Dorsolateral prefrontal cortex (tissue), 122 donors: ENCODE measurements at places on chromosomes 7 and 10.

GRCh38 chr7:102152672-102153598, 133.7 kb upstream of the SH2B2 start:
- no peak for DNase-seq

- no peak for DNase-seq
Observed at GRCh38 chr10:7320072-7320471, 90.8 kb downstream of the SFMBT2 start.

DNA sequence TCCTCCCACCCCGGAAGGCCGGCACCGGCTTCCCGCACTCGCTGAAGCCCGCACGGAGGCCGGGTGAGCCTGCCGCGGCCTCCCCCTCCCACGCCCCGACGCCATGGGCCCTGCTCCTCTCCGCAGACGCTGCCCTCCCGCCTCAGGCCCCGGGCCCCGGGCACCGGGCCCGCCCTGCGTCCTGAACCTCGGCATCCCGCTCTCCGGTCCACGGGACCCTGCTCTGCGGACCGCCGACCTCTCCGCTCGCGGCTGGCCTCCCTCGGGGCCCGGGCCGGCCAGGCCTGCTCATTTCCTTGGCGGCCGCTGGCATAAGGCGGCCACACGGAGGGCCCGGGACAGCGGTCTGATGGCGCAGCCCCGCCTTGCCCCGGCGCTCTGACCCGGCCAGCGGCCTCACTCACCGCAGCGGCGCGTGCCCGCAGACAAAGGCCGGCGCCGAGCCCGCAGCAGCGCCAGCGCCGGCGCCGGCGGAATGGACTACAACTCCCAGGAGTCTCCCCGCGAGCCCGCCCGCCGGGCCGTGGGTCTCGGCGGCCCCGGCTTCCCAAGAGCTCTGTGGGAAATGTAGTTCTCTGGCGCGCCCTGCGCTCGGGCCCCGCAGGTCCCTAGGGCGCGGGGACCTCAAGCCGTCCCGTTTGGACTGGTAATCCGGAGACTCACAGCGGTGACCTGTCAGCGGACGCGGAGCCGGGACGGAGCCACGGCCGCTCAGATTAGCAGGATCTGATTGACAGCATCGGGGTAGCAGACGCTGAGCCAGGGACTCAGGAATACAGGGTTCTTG, at the start of gene ZNF32:
Gene ZNF32, minus strand, starts transcription at position 484 of the 787 bp plus-strand sequence. CDS start 2,748 bp downstream, outside the sequence.
- peak; percentile 82 for DNase-seq

DNA sequence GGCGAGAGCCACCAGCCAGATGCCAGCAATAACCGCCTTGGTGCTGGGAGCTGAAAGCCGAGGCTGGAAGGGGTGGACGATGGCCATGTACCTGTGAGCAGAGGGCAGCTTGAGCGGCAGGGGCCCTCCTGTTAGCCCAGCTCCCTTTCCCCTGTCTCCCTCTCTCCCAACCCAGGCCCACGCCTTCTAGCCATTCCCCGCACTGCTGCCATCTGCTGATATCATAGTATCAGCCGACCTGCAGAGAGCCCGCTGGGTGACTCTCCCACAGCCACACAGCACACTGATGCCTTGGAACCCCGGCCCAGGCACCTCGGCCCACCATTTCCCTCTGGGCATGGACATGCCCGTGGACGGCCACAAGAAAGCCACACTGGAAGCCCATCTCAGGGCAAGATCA, 1.7 kb downstream of the TACR2 start:
- no peak for DNase-seq

DNA sequence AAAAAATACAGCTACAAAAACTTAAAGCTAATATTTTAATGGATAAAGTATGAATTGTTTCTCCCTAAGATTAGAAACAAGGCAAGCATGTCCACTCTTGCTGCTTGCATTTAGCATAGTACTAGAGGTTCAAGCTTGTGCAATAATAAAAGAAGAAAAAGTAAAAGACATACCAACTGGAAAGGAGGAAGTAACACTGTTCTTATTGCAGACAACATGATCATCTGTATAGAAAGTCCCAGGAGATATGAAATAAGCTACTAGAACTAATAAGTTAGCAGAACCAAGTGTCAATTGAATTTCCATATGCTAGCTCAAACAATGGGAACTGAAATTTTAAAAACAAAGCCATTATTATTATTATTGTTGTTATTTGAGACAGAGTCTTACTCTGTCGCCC, 20.0 kb upstream of the RABGEF1 start:
- no peak for DNase-seq

- DNase-seq, result no peak
Observed at GRCh38 chr10:115095758-115096157, 2.6 kb downstream of the ATRNL1 start.

DNA sequence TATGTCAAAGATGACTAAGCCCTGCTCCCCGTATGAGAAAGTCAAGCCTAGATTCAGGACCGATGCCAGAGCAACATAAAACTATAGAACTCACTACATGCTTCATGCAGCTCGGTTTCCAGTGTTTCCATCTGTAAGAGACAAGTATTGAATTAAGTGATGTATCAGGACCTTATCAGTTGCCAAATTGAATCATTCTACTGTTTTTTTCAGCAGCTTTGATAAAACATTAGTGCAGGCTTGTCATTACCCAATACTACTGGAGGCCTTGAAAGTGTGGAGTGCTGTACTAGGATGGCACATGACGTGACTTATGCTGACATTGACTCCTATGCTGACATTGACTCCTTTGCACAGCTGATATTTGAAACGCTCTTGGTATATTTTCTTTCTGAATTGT, 10.8 kb upstream of the NRP1 start:
- no peak for DNase-seq

- no peak for DNase-seq
Observed at GRCh38 chr7:44460325-44460724, 30.1 kb downstream of the NUDCD3 start.

DNA sequence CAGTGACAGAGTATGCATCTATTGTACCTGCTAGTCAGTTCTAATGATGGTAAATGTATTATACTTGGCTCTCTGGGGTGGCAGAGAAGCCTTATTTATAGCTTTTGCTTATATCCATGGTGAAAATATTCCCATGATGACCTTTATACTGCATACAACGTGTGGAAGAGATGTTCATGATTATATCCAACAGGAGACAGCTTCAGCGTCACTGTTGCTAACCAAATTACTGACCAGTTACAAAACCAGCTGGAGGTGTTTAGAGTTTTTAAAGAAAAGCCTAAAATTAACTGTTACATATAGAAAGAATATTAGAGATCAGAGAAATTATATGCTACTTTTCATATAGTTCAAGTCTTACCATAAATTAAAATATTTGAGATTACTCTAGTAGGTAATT, 280.8 kb downstream of the ETV1 start:
- no peak for DNase-seq

- DNase-seq, result no peak
Observed at GRCh38 chr10:96089116-96089515, 41.0 kb upstream of the ZNF518A start.

- no peak for DNase-seq
Observed at GRCh38 chr7:54738737-54739136, 20.3 kb downstream of the SEC61G start.

- no peak for DNase-seq
Observed at GRCh38 chr10:84348860-84349259, 20.5 kb downstream of the CCSER2 start.

- no peak for DNase-seq
Observed at GRCh38 chr7:23393636-23394035, 76.7 kb downstream of the IGF2BP3 start.

DNA sequence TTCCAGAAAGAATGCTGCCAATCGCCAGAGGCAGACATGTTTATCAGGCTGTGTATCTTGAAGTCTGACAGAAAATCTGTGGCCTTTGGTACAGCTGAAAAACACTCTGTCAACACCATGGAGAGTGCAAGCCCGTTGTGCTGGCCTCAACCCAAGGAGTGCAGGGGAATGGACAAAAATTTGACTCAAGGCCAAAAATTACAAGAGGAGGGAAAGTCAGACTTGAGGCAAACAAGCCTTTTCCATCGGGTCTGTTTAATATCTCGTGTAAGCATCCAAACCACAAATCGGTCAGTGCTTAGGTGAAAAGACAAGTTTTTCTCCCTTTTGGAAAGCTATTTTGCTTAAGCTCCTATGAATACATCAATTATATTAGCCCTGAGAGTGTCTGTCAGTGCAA, 305.3 kb upstream of the NFE2L3 start:
- DNase-seq, result no peak

DNA sequence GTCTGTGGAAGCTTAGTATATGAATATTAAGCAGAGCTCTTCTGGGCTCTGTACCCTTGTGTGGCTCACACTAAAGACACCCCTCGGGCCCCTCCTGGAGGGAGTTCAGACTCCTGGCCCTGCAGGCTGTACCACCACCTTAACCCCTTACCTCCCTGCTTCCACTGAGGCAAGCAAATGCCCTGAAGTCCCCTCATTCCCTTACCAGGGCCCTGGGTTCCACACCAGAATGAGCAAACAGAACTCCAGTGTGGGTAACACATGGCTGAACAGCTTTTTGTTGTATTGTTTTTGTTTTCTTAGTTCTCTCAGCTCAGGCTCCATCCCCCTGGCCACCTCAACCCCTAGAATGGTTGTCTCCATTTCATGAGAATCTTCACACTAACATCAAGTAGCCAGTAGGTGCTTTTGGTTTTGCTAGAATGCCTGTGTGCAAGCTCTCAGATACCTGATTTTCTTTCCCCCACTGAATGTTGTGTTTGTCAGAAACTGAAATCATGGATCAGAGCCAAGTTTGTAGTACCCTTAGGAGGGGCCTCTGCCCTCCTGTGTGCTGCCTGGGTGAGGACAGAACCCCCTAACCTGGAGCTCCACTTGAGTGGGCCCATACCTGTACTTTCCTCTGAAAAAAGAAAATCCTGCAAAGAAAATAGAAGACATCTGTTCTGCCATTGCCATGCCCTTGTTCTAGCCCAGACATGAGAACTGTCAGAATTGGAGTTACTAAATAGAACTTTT, 2.8 kb upstream of the WAPL start:
- no peak for DNase-seq

DNA sequence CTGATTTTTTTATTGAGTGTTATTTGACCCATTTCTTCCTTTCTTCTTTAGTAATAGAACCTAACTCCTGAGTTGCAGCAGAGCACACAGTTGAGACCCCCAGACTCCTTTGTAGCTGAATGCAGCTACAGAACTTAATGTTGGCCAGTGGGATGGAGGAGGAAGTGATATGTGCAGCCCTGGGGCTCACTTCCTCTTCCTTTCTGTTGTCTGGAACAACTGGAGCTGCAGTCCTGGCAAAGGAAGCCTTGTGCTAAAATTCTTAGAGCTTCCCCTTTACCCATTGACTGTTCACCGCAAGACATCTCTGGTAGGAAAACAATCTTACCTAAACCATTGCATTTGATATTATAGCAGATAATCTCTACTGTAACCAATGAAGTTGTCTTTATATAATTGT, 86.6 kb downstream of the ITGB8 start:
- no peak for DNase-seq

DNA sequence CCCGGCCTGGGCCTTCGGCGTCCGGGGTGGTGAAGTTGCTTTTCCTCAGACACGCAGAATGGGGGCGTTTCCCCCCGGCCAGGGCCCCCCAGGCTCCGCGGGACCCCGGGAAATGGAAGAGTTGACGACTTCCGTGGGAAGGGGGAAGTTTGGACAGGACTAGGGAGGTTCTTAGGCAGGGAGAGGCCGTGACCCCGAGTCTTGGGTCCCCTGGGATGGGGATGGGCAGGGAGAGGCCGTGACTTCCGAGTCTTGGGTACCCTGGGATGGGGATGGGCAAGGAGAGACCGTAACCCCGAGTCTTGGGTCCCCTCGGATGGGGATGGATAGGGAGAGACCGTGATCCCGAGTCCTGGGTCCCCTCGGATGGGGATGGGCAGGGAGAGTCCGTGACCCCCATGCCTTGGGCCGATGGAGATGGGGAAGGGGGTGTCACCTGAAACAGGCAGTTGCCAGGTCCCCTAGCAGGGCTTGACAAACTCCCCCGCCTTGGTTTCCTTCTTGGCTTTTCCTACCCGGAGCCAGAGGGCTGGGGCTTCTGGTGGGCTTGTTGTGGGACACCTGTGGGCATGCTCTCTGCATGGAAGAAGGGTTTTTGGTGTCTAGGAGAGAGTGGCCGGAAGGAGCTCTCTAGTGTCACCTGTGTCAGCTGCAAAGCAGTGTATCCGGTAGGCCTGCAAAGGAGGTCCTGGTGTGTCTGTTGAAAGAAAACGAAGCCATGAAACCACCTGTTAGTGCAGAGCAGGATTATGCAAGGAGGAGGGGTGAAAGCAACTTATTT, 1.1 kb downstream of the TRRAP start:
- no peak for DNase-seq

DNA sequence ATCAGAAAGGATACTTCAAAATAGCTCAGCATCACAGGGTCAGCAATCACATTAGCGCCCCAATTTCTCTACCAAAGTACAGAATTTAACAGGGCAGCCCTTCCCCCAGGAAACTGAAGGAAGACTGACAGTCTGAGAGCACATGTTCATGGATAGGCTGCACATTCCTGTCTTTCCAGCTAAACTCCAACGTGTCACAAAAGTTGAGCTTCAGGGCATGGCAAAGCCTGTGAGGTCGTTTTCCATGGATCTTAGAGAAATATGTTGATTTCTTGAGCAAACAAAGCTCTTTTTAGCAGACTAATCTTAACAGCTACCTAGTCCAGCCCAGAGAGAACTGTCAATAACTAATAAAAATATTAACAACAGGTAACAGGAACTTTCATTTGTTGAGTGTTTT, 207.9 kb downstream of the GRM3 start:
- DNase-seq, result no peak

DNA sequence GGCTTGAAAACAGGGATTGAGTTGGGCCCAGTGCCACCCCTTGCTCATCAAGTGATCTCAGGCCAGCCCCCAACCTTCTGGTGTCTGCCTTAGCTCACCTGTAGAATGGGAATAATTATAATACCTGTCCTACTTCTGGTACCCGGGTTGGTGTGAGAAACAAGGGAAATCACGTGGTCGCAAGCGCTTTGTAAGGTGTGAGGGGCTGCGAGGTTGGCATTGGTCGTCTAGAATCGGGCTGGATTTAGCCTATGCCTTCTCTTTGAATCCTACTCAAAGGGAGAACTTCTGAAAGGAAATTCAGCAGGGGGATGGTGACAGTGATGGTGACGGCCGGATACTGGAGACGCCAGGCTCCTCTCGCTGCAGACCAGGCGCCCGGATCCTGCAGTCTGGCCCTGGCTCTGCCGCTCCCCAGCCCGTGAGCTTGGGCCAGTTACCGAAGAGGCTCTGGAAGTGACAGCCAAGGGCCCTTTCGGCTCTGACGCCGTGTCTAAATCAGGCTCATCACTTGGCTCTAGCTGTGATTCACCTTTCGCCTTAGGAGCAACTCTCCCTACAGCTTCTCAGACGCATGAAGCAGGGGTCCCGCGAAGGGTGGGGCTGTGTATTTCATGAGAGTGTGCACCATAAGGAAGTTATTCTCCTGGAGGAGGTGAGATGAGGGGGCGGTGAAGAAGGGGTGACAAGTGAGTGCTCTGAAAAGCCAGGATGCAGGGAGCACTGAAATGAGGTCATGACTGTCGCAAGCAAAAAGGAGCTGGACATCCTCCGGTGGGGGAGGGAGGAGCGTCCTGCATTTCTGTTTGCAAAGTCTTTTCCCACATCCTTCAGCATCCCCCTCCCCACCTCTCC, 4.0 kb upstream of the CREB5 start:
- peak; percentile 24 for DNase-seq

DNA sequence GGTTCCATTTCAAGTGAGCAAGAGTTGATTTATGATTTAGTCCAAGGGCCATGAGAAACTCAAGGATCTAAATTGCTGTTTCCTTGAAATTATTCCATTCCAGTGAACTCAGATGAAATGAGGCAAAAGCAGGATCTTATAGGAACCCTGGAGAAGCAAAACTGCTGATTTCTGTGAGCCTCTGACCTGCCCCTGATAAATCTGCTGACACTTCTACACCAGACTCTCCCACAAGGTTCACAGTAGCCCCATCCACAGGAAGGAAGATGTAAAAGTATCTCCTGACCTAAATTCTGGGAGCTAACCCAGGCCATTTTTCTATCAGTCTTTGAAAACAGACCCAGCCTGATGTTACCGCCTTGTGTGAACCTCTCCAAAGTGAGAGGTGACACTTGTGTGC, 987.6 kb upstream of the AUTS2 start:
- no peak for DNase-seq
